ENCODE measurements at places on chromosomes 4 and X.

- DNase-seq: peak; percentile 99
Measured at GRCh38 chr4:38867478-38868058, at the start of gene FAM114A1. Gene FAM114A1 (plus strand): TSS chr4:38867806. CDS start chr4:38878079, 10,273 bp downstream.

DNA sequence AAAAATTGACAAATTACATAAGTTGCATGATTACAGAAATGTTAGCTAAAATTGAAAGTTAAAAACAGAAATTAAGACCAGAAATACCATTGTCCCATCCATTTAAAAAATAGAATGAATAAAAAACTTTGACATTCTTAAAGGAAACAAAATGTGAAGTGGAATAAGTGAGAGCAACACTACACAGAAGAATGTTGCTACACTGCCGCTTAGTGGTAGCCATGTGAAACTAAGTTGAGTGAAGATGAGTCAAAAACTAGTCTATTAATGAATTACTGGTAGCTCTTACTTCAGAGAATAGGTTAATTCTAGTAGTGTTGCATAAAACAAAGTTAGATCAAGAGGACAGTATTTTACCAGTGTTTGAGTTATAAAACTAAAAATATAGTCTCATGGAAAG, 571.0 kb upstream of the KLHL4 start:
- DNase-seq: peak; percentile 1

DNA sequence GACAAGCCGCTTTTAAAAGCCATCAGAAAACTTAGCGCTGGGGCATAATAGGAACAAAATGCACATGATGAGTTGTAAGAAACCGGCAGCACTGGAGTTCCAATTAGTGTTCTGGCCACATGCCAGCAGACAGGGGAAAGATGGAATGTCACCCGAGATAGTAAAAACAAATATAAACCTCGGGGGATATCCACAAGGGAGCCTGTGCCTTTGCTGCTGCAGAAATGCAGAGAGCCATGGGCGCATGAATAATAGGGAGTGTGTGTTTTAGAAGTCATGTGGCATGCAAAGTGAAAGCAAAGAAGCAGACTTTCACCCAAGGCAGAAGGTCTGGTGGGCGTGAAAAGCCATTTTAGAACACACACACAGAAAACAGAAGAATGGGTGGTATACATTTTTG, 19.1 kb downstream of the GPRASP3 start:
- no peak for DNase-seq

DNA sequence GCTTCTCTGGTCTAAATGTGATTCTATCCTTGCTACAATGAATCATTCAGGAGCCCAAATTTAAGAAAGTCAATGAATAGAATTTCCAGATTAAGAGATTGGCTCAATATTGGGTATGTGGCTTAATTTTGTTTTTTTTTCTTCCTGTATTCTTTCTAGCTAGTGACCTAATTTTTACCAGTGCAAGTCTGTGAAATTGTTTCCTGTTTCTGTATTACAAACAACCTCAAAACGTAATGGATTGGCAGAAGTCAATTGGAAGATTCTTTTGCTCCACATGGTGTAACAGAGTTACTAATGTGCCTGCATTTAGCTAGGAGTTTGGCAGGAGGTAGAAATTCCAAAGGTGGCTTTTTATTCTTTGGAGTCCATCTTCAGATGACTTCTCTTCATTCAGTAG, 17.6 kb downstream of the DYNLT3 start:
- DNase-seq: no peak

DNA sequence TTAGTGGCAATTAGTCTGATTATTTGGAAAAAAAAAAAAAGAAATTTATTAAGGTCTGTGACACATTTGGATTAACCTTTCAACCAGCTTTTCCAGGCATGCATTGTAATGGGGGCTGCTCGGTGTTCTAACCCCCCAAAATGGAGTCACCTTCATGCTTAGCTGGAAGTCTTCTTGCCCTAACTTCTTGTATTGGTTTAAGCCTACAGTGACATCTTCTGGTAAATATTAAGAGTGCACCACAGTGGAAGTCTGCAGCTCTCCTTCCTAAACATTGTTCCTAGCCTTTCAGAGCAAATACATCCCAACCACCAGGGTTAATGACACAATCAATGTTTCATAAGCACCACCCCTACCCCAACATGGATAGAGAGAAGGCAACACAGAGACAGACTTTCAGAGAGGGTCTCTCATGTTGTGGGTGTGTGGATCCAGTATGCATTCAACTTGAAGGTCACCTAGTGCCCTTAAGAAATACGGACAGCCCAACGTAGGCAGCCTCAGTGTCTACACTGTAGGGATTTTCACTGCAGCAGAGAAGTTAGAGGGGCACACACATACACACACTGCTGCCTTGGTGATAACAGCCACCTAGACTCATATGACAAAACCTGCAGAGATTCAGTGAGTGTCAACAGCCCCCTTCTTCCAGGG, 142.9 kb upstream of the MBNL3 start:
- peak; percentile 17 for DNase-seq

DNA sequence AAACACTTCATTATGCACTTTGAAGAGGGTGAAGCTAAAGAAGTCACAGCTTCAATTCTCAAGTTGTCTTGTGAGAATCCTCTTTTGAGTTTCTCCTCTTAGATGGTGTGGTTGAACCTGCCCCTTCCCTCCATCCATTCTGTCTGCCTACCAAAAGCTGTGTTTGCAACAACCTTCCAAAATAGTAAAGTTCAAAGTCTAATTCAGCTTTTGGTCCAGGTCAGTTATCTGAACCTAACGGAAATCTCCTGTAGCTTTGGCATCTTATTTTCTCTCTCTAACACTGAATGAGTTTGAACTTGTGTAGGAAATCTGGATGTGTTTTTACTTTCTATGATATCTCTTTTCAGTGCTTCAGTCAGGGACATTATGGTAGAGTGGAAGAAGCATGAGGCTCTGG, 201.7 kb upstream of the AR start:
- no peak for DNase-seq

GRCh38 chrX:19556202-19556601, 40.9 kb upstream of the MAP3K15 start:
- no peak for DNase-seq

GRCh38 chrX:70664726-70665125, 220.1 kb downstream of the DLG3 start:
- DNase-seq: peak; percentile 20

- DNase-seq: no peak
Measured at GRCh38 chrX:47749185-47749967, 87.3 kb upstream of the ZNF81 start.

- DNase-seq: no peak
Measured at GRCh38 chrX:141455103-141455502, 129.4 kb downstream of the SPANXA1 start.

DNA sequence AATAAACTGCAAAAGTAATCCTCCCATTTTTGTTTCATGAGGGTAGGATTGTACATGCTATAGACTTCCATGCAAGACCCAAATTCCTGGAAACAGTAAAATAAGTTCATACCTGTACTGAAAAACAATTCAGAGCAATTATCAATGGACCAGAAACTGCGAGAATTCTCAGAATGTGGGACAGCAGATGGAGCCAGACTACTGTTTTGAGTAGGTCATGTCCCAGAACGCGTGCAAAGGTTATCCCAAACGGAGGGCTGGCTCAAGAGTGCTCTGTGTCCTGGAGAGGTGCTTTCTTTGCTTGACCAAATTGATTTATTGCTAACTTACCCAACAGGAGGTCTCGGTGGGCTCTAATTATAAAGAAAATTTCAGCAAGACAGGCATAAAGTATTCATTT, 1.7 kb upstream of the MAGEH1 start:
- peak; percentile 1 for DNase-seq

GRCh38 chr4:47744843-47745382, 93.0 kb downstream of the CORIN start:
- DNase-seq: no peak

- no peak for DNase-seq
Measured at GRCh38 chr4:3472411-3473141, 9.5 kb downstream of the DOK7 start.

GRCh38 chrX:56802921-56803849, 74.1 kb downstream of the NBDY start:
- peak; percentile 61 for DNase-seq

DNA sequence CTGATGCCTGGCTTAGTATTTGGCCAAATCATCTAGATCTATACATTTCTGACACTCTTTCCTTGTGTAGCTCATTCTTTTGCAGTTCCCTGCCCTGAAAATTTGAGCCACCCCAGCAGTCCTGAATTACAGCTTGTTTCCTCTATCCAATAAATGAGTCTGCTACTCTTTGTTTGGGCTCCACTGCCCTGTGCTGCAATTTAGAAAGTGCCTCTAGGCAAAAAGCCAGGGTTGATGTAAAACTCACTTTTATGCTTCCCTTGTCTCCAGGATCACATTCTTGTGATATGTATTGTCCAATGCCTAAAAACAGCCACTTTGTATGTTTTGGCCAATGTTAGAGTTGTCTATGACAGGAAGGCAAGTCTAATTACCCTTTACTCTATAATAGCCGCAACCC, 101.7 kb upstream of the MAP3K15 start:
- DNase-seq: no peak

DNA sequence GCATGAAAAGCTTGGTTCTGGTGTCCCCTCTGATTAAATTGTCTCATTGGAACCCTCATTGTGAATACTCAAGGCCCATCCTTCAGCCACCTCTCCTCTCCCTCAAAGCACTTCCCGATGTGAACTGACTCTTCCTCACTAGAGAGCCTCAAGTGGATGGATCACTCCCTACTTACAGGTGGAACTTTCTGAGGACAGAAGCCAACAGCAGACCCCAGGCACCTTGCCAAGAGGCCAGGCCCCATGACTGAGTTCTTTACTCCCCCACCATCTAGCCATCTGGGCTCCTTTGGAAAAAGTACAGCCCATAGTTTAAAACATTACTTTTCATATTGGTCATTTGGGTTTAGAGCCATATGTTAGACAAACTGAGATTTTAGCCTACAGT, 224.1 kb downstream of the SHROOM3 start:
- DNase-seq: no peak

GRCh38 chrX:915427-916229, 285.0 kb downstream of the SHOX start:
- no peak for DNase-seq

GRCh38 chrX:22171287-22172060, 101.2 kb upstream of the CBLL2 start:
- peak; percentile 1 for DNase-seq

DNA sequence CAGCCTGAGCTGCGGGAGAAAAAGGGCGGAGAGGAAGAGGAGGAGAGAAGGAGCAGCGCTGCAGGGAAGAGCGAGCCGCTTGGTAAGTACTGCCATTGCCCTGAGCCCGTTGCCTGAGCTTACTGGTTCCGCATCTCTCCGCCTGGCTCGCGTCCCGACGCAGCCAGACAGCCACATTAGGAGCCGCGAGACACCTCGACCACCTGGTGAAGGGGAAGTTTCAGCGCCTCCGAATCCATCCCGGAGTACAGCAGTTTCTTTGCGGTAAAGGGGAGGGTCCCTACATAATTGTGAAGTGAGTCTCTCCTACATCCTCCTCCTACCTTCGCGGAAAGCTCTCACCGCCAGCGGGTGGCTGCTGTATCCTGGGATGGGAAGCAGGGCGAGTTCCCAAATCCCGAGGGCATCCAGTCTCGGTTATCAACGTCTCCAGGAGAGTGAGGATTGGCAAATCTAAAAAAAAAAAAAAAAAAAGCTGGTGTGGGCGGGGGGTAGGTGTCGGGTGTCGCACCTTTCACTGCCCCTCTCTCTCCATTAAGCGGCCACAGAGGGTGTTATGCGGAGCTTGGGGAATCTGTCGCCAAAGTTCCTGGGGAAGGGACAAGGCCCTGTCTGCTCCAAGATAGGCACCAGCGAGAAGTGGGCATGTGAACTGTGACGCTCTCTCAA, 7.9 kb downstream of the TBX22 start:
- no peak for DNase-seq

GRCh38 chr4:184409911-184410692, 64.2 kb downstream of the IRF2 start:
- DNase-seq: no peak

DNA sequence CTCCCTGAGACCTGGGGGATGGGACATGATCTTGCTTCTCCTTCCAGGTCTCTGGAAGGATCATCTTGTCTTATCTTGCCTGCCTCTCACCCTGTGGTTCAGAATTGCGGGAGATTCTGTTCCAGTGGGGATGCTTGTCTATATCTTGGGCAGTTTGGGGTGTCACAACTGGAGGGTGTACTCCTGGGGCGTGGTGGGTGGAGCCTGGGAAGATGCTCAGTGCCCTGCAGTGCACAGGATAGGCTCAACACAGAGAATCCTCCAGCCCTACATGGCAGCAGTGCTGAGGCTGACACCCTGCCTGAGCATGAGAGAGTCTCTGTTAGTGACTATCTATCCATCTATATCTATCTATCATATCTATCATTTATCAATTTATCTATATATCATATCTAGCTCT, 7.7 kb downstream of the P2RY8 start:
- no peak for DNase-seq

DNA sequence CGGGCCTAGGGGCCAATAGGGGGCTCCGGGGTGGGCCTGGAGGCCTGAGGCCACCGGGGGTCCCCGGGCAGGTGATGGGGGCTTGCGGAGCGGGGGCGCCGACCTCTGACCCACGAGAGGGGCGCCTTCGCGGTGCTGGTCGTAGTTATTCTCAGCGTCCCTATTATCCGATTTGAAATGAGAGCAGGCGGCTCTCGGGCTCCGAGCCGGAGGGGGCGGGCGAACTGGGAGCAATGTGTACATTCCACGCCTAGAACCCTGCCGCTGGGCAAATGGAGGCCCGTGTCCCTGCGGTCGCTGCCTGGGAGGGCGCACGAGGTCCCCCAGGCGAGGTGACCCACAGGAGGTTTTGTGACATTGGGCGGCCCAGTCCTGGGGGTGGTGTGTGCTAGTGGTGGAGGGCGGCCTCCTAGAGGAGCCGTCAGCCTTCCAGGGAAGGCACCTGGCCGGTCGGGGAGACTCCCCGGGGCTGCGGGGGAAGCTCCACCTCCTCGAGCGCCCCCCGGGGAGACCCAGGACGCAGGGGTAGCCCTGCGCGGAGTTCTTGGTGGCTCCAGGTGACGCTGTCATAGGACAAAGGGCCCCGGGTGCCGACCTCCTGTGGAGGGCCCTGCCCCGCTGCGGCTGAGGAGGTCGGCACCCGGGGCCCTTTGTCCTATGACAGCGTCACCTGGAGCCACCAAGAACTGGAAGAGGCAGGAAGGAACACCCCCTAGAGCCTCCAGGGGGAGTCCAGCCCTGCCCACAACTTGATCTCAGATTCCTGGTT, 102.6 kb upstream of the PRKX start:
- peak; percentile 31 for DNase-seq
